Left renal cortex interstitium (tissue), 4 donors: ENCODE measurements at places on chromosomes 16 and 17.

DNA sequence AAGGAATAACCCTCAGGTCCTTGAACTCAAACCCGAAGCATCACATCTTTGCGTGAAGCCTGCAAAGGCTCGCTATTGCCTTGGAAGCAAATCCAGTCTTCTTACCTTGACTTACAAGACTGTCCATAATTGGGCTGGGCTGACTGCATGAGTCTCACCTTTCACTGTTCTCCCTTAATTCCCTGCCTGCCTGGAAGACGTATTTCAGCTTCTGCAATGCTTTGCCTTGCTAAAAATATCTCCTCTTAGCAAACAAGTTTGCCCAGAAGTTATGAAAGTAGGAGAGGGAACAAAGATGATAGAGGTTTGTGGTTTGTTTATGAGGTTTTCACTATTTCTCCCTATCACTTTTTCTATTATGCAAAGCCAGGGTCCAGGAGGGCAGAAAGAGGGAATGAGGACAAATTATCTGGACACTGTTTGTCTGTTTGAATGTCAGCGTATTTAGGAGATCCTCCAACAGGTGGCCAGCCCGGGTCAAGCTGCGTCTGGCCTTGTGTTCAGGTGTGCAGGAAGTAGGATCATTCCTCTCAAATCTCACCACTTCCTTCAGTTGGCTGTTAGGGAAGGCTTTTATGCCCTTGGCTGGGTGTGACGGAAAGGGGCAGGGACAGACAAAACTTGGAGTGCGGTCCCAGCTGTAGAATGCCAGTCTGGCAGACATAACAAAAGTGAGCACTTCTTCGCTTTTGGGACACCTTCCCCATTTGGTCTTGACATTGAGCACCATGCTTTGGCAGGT lies 488.9 kb downstream of the CDH13 start:
- no peak for DNase-seq

DNA sequence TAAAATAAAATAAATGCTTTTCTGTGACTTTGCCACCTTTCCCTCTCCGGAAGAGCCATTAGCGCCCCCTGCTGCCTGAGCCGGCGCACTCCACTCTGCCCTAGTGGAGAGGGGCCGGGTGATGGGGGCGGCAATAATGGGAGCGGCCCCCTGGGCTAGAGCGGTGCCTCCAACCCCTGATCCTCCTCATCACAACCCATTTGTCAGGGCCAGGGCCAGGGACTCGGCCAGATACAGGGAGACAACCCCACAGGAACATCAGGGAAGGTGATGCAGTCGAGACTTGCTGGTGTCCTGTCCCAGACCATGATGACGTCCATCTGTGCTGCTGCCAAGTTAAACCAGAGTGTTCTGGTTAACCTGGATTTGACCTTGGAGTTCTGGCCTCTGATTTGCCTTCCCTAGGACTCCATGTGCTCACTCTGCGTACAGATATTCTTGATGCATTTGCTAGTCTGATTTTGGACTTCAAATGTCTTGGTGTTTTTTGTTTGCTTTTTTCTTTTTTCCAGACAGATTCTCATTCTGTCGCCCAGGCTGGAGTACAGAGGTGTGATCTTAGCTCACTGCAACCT lies 46.1 kb upstream of the BPTF start:
- no peak for DNase-seq

DNA sequence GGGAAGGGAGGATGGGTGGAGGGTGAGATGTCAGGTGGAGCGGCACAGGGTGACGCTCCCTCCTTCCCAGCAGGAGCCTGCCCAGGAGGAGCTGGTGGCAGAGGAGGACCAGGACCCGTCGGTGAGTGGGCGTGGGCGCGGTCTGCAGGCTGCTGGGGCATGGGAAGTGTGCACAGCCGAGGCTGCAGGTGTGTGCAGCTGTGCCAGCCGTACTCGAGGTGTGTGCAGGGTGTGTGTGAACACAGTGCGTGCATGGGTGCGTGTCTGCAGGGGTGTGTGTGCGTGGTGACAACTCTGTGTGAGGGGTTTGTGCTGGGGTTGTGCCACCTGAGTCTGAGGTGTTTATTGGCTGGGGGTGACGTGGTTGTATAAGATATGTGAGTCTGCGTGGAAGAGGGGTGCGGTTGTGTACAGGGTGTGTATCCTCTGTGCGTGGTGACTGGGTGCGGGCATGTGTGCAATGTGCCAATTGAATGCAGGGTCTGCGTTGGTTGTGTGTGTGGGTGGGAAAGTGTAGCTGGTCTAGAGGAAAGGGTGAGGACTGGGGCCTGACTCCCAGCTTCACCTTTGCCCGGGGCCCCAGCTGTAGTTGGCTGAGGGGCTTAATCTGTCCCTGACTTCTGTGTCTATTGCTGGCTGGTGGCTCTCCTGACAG lies 670 bp downstream of the TNFSF12 start:
- DNase-seq: no peak

DNA sequence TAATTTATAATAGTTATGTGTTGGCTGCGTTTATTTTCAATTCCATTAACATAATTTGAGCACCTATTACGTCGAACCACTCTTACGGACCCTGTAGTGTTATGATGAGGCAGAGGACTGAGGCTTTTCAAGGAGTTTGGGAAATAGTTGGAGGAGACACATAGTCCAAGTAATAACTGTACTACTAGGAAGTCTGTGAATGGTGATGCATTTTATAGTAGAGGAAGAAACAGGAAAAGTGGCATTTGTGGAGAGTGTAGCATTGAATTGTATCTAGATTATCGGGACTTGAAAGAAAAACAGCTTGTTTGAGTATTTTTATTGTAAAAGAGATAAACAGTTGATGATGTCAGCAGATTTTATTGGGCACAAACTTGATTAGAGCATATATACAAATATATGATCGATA lies 1.7 kb downstream of the NFATC3 start:
- no peak for DNase-seq

GRCh38 chr16:62717026-62717425 lies 680.8 kb upstream of the CDH8 start:
- DNase-seq: no peak

- no peak for DNase-seq
Observed at GRCh38 chr17:75341784-75342486, 52.7 kb upstream of the SLC25A19 start.

- DNase-seq: no peak
Observed at GRCh38 chr16:49496656-49497055, 123.1 kb downstream of the C16orf78 start.

- no peak for DNase-seq
Observed at GRCh38 chr17:2057760-2058585, 3.1 kb downstream of the HIC1 start.

GRCh38 chr17:44331249-44331760 lies 6.7 kb upstream of the SLC25A39 start:
- DNase-seq: no peak

GRCh38 chr17:17071531-17072360 lies 29.5 kb downstream of the MPRIP start:
- no peak for DNase-seq

- DNase-seq: no peak
Observed at GRCh38 chr16:70345840-70346239, 863 bp upstream of the DDX19A start.

DNA sequence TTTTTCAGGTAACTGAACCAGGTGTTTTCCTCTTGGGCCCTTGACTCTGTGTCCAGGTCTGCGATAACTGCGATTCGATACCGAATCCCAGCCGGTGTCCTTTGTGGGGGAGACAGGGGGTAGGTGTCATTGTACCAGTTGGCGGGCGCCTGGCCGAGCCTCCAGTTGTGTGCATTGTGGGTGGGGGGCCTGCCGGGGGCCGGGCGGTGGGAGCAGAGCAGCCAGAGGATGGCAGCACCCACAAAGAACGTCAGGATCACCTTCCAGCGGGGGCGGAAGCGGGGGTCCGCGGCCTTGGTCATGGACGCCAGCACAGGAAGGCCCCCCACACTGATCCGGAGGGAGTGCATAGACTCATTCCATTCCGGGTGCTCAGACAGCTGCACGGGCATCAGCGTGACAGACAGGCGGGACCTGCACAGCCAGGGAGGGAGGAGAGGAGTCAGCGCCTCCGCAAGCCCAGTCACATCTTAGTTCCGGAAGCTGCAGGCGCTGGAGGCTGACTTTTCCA lies 12.3 kb downstream of the CANT1 start:
- DNase-seq: no peak

GRCh38 chr16:7137560-7138330 lies 194.9 kb upstream of the RBFOX1 start:
- no peak for DNase-seq

GRCh38 chr17:17938388-17939107 lies 33.7 kb downstream of the TOM1L2 start:
- no peak for DNase-seq

DNA sequence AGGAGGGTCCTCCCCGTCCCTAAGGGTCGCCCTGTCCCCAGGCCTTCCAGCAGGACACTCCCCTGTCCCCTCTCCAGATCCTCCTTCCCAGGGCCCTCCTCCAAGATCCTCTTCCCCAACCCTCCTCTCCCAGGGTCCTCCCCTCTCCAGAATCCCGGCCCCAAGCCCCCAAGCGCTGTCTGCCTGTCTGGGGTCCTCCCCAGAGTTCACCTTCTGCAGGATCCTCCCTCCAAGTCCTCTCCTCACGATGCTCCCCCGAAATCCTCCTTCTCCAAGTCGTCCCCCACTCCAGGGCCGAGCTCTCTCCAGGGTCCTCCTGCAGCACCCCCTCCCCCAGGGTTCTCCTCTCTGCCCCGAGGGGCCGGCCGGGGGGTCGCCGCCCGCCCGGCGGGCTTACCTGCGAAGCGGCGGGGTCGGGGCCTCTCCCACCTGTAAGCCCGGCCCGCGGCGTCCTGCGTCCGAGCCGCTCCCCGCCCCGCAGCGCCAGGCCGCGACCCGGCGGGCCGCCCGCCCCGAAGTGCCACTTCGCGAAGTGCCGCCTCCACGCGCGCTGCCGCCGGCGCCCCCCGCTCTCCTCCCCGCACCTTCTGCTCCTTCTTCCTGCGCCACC lies 678 bp upstream of the BAIAP2 start:
- DNase-seq: no peak

DNA sequence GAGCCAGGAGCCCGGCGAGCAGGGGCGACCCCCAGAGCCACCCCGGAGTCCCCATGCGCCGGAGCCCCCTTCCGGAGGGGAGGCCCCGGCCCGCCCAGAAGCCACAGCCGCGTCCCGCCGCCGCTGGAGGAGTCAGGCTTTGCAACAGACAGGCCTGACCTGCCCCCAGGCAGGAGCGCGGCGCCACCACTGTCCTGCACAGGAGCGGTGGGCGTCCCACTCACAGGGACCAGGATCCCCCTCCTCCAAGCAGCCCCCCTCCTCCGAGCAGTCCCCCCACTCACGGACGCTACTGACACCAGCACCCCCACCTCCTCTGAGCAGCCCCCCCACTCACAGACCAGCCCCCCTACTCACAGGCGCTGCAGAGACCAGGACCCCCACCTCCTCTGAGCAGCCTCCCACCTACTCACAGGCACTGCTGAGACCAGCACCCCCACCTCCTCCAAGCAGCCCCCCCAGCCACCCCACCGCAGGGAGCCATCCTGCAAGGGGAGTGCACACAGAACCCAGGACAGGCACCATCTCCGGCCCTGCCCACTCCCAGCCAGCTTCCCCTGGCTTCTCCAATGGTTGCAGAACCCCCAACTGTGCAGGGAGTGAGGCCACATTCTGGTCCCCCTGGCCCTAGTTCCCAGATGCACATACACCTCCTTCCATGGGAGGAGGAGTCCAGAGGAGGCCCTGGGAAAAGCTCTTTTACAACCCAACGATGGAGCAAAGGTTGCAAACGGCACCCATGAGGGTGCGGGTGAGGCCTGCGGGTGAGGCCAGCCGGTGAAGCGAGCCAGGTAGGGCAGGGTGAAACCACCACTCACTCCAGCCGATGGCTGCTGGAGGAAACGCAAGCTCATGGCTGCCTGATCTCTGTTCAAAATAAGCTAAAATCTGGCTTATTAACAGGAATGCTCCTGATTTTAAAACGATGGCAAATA lies 69.9 kb downstream of the ABR start:
- no peak for DNase-seq

GRCh38 chr16:54335230-54335629 lies 48.6 kb upstream of the IRX3 start:
- no peak for DNase-seq

GRCh38 chr17:2724784-2725164 lies 13.2 kb upstream of the CLUH start:
- no peak for DNase-seq
